M059J (cell line): ENCODE measurements at places on chromosomes 2 and 18.
A peak's percentile ranks its signal among the peaks of the same experiment; 100 is the strongest.

GRCh38 chr18:23805898-23806297 is 116.6 kb downstream of the LAMA3 start:
- peak; percentile 56 for DNase-seq

- DNase-seq: no peak
These were observed 37.6 kb upstream of the PAX3 start for GRCh38 chr2:222336442-222336841.

DNA sequence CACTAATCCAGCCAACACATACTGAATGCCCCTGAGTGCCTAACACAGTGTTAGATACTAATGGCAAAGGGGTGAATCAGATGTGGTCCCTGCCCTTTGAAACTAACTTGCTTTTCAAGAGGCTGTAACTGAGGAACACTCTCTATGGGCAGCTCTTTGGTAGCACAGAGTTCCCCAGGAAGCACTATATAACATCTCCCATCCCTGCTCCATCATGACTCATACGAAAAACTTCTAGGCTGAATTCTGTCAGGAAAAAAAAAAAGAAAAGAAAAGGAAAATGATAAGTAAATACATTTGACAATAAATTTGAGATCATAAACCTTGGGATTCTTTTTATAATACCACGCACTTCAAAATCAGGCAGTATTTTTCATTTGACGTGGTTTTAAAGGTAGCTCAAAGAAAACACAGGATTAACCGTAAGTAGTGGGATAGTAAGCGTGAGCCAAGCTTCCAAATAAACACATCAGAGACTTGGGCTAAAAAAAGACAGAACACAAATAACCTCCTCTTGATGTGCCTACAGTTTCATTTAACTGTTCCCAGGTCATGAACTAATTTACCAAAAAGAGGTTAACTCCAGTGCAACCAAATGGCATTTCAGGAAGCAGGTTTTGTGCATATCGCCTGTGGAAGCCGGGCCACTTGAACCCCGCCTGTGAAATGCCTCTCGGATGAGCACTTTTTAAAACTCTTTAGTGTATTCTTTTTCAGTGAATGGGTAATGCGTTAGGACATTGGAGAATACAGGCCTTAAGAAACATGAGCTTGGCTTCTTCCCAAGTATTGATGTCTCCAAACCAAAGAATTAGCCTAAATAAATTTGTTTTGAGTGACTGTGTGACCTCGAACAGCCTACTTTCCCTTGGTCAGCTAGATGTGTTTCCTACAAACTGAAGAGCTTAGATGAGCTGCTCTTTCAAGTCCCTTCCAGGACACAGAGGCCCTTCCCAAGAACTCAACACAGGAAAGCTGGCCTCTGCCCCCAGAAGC is 42.0 kb downstream of the RDH14 start:
- DNase-seq: peak; percentile 58

DNA sequence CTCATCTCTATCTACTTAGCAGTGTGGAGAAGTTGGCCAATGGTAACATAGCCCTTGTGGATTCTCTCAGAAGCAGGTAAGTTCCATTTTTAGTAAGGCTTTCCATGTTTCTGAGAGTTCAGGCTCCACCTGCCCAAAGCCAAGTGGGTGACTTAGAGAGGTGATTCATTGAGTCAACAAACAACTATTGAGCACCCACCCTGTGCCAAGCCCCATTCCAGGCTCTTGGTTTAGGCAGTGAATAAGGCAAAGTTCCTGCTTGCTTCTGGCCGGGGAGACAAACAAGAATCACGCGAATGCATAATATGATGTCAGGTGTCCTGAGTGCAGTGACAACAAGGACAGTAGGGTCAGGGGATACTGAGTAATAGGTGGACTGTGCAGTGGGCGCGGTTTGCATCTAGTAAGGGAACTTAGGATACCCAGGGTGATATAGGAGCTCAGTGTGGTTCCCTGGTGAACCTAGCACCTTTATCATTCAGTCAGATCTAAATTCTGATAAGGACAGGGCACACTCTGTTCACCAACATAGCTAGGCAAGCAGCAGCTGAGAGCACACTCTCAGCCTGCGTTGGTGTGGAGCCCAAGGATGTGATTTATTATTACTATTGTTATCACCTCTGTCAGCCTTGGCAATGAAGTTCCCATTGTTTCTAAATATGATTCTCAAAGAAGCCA is 31.7 kb upstream of the KCTD1 start:
- DNase-seq: peak; percentile 44

DNA sequence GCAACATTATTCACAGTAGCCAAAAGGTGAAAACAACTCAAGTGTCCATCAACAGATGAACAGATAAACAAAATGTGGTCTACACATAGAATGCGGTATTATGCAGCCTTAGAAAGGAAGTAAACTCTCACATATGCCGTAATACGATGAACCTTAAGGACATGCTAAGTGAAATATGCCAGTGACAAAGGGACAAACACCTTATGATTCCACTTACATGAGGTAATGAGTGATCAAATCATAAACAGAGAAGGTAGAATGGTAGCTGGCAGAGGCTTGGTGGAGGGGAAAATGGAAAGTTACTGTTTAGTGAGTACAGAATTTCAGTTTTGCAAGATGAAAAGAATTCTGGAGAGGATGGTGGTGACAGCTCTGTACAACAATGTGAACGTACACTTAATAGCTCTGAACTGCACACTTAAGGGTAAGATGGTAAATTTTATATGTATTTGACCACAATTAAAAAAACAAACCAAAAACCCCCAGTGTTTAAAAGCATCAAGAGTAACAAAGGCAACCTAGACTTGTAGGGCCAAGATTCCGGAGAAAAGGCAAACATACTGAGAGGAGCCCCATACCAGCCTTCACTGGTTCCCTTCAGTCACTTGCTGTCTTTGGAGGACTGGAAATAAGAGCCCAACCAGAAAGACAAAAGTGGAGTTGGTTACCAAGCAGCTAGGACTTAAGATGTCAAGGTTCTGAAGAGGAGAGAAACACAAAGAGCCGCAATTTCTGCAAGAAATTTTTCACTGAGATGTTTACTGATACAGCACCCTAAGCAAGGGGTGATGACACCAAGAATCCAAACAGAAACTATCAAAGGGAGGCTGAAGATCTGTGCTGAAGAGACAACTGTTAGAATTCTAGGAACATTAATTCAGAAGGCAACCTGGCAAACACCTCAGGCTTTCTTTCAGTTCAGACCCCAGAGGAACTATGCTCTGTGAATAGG is 61.3 kb downstream of the CUL3 start:
- DNase-seq: peak; percentile 44

DNA sequence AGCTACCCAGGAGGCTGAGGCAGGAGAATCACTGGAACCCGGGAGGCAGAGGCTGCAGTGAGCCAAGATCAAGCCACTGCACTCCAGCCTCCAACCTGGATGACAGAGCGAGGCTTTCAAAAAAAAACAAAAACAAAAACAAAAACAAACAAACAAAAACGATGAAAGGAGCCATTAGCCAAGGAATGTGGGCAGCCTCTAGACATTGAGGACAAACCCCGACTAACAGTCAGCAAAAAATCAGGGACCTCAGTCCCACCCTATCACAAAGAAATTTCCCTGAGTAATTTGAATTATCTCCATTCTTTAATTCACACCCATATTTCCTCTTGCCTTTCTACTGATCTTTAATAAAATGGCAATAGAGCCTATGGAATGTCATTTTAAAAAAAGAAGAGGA is 75.8 kb downstream of the MBD2 start:
- DNase-seq: no peak

DNA sequence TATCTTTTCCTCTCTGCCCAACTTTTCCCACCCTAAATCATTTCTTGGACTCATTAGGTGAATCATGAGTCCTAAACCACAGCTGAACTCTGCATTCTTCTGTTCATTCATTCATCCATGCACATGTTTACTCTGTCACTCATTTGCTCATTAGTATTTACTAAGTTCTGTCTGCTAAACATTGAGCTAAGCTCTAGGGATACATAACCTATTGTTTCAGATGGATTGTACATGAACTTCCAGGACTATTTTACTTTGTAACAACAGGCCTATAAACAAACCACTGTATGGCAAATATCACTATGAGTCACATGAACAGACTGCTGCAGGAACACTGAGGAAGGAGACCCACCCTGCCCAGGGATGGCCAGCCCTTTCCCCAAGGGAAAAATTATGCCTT is 14.6 kb upstream of the DYNC2LI1 start:
- peak; percentile 88 for DNase-seq

DNA sequence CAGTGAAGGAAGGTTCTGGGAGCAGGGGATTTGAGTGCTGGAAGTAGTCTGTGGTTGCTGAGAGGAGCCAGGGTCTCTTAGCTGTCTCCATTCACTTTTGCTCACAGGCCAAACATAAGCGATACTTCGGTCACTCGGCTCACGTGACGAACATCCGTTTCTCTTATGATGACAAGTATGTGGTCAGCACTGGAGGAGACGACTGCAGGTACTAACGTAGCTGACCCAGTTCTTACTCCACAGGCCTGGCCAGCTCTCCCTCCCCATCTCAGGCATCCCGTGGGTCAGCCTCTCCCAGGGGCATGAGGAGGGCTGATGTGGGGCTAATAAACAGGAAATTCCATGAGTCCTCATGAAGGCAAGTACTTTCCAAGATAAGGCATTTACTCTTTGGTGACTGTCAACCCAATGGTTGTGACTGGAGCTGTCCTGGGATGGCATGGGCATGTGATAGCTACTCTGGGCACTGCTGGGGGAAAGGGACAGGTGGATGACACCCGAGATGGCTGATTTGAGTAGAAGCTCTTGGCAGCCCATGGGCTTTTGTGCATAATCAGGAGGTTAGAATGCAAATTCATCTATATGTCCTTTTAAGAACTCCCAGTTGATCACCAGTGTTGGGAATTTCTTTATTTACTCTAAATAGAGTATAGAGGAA is 81.6 kb downstream of the RTN4 start:
- DNase-seq: peak; percentile 14

DNA sequence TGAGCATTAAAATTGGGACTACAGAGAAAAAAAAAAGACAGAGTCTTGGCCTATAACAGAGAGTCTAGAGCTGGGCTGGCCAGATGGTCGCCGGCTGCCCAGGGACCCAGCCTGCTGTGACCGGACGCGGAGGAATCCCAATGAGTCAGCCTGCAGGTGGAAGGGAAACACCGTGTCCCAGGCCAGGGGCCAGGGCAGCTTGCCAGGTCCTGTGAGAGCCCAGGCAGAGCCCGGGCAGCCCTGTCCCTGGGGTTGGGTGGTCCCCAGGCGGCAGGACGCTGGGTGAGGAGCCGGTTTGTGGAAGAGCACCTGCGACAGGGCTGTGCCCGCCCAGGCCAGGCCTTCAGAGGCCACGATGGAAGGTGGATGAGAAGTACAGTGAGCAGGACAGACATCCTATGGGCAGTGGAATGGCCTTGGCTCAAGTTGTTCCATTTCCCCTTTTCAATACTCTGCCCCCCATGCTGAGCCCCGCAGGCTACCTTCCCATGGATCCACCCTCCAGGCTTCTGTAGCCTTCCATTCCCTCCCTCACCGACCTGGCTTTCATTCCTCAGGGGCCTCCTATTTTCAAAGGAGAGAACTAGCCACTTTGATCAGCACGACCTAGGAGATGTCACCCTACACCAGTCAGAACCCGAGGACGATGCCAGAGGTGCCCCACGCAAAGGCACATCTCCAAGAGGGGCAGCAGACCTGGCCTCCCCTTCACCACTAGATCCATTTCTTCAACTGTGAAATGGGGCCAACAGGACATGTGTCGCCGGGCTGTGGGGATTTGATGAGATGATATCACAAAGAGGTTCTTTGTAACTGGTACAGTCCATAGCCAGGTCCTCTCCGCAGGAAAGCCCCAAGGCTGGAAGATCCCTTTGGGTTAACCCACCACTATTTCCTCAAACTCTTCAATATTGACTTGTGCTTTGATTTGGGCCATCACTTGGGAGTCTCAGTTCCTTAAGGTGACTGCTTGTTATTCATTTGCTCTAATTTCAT is 87.5 kb downstream of the POLR1A start:
- peak; percentile 49 for DNase-seq

- no peak for DNase-seq
These were observed 564.7 kb upstream of the SLC39A10 start for GRCh38 chr2:195092341-195092740.

- no peak for DNase-seq
These were observed 23.9 kb downstream of the MEP1B start for GRCh38 chr18:32213693-32214092.

DNA sequence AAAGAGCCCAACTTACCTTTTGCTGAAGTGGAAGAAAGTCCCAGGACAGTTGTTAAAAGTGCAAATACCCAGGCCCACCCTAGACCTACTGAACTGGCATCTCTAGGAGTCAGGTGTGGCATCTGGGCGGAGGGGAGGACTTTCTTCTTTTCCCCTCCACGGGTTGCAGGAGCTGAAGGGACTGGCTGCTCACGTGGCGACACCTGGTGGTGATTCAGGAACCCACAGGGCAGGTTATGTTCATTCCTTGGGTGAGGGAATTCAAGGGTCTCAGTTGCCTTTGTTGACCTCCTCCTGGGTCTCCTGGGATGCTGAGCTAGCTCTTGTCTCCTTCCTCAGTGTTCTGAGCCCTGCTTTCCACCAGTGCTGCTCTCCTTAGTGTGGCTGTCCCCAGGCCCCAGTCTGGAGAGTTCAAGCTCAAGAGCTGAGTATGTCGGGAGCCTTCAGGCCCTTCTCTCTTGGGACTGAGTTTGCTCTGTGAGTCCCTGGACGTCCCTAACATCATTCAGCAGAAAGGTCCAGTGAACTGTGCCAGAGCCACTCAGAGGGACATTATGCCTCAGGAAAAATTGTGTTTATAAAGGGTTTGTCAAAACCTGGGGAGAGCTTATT is 56.9 kb downstream of the DYSF start:
- DNase-seq: peak; percentile 48

DNA sequence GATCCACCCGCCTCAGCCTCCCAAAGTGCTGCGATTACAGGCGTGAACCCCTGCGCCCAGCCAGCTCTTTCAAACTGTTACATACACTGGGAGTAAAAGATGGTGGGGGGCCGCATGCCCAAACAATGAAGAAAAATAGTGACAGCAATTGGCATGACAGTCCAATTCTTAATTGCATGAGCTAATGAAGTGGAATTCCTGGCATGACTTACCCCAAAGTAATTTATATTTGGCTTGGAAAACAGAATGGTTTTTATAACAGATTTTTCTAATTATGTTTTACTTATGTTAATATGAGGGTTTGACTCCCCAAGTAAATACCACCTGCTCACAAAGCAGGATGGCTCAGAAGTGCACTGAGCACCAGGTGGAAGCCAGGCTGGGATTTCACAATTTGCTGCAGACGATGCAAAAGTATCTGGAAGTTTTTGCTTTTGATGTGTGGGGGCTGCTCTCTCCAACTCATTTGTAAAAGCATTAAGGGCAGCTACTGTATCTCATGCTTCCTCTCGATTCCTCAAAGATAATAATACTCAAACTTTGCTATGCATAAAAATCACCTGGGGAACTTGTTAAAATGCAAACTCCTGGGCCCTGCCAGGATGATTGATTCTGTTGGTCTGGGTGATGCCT is 24.0 kb upstream of the ATG16L1 start:
- DNase-seq: no peak

DNA sequence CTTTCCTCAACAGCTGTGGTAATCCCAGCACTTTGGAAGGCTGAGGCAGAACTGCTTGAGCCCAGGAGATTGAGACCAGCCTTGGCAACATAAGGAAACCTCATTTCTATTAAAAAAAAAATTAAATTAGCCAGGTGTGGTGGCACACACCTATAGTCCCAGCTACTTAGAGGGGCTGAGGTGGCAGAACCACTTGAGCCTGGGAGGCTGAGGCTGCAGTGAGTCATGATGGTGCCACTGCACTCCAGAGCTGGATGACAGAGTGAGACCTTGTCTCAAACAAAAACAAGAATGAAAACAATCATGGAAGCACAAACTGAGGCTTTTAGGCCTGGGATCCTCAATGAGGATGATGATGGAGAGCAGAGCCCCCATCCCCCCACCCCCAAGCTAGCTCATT is 19.8 kb downstream of the GAREM1 start:
- DNase-seq: no peak

- DNase-seq: no peak
These were observed 177.5 kb downstream of the KCNJ3 start for GRCh38 chr2:154875999-154876398.
